AG10803 (cell line): ENCODE measurements at places on chromosomes 12 and 14.

- peak; percentile 98 for DNase-seq
Measured at GRCh38 chr12:52044292-52044983, 6.8 kb upstream of the NR4A1 start.

- no peak for DNase-seq
Measured at GRCh38 chr12:112944024-112944690, 5.9 kb downstream of the OAS3 start.

- no peak for DNase-seq
Measured at GRCh38 chr12:49138587-49138986, 7.4 kb upstream of the TUBA1B start.

GRCh38 chr14:54625112-54625511 is 58.2 kb downstream of the SAMD4A start:
- peak; percentile 88 for DNase-seq

- no peak for DNase-seq
Measured at GRCh38 chr14:47678993-47679392, 3.6 kb upstream of the MDGA2 start.

DNA sequence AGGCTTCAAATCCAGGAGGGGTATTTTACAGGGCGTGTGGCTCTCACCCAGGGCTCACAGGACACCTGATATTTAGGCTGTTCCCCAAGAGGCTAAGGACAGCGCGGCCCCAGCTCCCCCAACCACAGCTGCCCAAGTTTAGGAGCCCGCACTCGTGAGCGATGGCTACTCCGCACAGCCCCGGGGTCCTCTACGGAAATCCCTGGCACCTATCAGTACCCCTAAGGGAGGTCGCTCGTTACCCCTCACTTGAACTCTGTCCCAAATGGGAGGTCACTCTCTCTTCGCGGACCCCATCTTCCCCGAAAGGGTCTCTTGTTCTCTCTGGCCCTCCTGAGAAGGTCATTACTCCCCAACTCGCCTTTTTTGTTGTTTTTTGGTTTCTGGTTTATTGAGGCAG is 708 bp upstream of the P2RX4 start:
- DNase-seq, result no peak
